Left renal cortex interstitium (tissue), 4 donors: ENCODE measurements at places on chromosomes 6 and 20. TPM values are rescaled to one million over a fixed set of nuclear protein-coding genes. Genes with fewer than 3 reads are reported as not detected.

DNA sequence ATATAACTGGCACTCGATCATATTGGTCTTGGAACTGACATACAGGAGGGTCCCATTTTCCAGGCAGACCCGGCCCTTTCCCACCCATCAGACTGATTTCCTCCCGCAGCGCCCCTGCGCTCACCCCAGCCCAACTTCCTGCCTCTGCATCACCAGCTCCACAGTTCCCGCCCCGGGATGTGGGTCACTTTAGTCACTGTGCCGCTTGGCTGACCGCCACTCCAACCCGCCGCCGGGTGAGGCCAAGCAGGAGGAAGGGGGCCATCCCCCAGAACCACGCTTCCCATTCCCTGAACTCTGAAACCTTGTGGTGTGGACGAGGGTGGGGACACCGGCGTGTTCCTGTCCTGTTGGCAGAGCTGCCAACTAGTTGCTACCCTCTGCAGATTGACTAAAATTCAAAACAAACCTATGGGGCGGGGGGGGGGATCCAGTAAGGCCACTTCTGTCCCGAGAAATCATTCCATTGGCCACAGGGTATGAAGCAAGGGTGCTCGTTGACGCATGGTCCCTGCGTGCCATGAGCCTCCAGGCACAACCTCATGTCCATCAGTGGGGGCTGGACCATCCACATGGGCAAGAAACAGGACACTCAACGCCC lies 12.3 kb downstream of the TGM2 start:
- peak; percentile 81 for DNase-seq

DNA sequence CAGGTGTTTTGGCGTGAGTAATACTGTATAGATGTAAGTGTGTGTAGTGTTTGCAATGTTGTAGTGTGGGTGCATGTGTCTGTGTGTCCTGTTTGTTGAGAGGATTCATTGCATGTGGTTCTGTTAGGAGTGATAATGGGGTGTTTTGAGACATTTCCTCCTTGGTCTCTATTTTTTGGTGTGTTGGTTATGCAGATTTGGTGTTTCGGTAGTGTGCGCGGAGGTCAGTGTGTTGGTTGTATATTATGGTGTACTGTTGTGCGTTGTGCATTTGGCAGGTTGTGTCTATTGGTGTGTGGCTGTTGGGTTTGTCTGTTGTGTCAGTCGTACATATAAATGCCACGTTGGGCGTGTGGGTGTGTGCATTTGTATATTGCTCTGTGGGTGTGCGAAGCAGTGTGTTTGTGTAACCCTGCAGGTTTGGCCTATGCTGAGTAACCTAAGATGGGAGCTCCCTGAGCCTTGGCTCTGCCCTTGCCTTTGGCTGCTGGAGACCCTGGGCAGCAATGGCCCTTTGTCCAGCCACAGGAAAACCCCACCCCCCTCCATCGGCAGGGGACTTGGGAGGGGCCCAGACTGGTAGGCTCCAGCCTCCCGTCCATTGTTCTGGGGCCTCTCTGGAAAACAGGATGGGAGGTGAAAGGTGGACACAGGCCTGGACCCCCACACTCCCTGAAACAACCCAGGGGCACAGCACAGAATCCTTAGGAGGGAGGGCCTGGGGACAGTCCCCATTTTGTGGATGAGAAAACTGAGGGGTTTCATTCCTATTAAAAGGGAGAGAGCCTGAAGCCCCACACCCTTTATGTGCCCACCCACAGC lies 10.3 kb upstream of the ID1 start:
- DNase-seq, result no peak

DNA sequence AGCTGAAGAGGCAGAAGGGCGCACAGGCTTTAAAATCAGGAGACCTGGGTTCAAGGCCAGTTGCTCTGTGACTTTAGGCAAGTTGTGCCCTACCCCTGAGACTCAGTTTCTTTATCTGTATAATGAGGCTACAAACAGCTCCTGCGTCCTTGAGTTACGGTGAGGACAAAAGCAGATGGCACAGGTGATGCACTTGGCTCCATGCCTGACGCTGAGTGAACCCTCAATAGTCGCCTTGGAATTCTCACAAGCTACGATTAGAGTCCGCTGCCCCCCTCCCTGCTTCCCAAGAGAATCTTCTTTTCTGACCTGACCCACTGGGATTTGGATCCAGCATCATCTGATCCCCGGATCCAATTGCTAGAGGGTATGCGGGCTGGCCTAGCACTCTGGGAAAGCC lies 6.4 kb downstream of the KCNG1 start:
- DNase-seq, result no peak

GRCh38 chr6:42315259-42315990 lies 97.8 kb upstream of the MRPS10 start:
- DNase-seq, result no peak

DNA sequence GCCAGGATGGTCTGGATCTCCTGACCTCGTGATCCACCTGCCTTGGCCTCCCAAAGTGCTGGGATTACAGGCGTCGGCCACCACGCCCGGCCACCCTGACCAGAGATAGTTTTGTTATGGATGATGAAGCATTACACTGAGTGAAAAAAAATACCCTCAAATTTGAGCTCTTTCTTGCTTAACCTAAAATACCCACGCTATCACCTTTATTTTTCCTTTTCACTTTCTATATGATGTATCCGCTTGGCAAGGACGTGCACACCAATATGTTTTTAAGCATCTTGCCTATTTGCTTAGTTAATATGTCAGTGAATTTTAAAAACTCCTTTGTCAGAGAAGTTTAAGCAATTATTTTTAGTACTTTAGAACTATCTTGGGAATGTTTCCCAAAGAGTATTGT lies 150.4 kb downstream of the INSM1 start:
- no peak for DNase-seq

GRCh38 chr6:56868687-56869086 lies 86.2 kb upstream of the BEND6 start:
- no peak for DNase-seq

The TBPL1 gene
- 56.4 TPM for polyA plus RNA-seq

The ELOVL4 gene
- polyA plus RNA-seq, result 3.6 TPM

The DPPA5 gene
- 0.22 TPM for polyA plus RNA-seq

DNA sequence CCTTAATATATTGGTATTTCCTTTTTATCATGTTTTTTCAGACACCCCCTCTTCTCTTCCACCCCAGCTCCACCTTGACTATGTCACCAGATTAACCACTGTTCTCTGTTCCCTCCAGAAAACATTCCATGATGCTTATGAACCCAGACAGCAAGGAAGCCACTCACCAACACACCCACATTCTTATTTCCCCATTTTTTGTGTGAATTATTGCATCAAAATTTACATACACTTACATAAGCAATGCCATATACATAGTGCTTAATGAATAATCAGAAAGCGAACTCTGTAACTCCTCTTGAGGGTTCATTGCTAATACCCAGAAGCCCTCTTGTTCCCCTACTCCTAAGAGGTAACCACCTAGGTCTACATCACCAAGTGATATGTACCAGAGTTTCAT lies 182.3 kb upstream of the CDYL start:
- no peak for DNase-seq

DNA sequence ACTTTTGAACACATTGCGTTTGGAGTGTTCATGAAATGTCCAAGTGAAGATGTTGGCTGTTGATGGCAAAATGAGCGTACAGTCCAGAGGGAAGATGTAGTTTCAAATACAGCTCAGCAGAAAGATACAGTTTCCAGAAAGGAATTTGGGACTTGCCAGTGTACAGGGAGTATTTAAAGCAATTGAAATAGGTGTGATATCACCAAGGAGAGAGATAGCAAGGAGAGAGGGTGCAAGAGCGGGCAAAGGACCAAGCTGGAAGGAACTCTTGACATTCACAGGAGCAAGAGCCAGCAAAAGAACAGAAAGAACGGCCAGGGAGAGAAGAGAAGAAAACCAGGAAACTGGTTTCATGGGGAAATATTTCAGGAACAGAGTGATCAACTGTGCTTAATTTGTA lies 47.8 kb downstream of the CARMIL1 start:
- DNase-seq, result no peak

The KIAA1755 gene
- 5.0 TPM for polyA plus RNA-seq

- DNase-seq, result no peak
Measured at GRCh38 chr6:119350202-119350951, 816 bp upstream of the MAN1A1 start.

- no peak for DNase-seq
Measured at GRCh38 chr6:52546678-52547077, 30.2 kb downstream of the TRAM2 start.

DNA sequence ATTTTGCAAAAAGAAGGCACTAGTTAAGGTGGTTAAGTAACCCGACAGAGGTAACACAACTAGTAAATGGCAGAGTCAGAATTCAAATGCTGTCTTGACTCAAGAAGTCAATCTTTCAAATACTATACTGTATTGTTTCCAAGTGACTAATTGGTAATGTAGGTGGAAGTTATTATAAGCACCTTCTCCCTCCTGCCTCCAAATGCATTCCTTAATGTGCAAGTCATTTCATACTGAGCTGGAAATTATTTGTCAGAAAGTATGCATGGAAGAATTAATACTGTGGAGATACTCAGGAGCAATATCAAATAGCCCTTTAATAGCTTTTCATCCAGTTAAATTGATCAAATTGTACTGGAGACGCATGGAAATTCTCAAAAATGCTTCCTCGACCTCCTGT lies 579.1 kb downstream of the DOK5 start:
- no peak for DNase-seq

DNA sequence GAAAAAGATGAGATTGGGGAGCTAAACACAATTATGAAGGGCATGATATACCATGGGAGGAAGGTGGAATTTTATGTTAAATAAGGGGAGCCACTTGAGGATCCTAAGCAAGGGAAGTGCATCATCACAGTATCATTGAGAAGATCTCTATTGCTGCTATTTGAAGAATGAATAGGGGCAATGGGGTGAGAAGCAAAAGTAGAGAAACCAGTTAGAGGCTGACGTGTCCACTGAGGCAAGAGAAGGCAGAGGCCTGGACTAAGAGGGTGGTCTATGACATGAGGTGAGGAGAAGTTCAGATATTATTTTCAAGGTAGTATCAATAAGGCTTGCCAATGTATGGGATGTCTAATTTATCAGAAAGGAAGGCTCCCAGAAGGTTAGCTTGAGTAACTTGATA lies 111.6 kb downstream of the TENT5A start:
- DNase-seq, result no peak

- DNase-seq, result no peak
Measured at GRCh38 chr6:62971976-62972658, 239.2 kb upstream of the FKBP1C start.

The COL20A1 gene
- 1.2 TPM for polyA plus RNA-seq

The SCUBE3 gene
- polyA plus RNA-seq, result 62.3 TPM

DNA sequence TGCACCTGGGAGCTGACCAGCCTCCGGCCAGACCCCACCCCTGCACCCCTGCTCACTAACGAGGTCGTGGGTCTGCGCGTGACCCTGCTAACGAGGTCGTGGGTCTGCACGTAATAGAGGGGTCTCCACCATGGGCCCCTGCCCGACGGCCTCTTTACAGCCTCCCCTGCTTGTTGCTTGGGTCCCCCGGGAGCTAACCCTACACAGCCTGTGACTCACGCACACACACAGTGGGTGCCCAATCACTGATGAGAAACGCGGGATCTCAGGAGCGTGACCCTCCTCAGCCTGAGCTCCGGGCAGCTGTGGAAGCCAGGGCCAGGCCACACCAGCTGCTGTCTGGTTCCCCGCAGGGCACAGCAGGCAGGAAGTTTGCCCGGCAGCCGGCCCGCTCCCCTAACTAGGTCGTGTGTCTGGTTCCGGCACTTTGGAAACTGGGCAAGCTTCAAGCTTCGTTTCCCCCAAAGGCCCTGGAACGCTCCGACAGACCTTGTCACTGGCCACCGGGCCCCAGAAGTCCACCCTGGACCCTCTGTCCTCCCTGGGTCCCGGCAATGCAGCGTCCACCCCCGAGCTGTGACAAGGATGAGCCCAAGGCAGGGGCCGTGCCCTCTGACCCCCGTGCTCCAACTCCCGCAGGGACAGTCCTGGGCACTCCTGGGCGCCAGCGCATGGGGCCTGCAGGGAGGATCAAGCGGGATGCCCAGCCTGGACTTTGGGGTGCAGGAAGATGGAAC lies 767 bp downstream of the PTK6 start:
- no peak for DNase-seq

The LSM14B gene
- polyA plus RNA-seq, result 65.3 TPM

- DNase-seq, result no peak
Measured at GRCh38 chr20:8249634-8250033, 117.6 kb downstream of the PLCB1 start.

DNA sequence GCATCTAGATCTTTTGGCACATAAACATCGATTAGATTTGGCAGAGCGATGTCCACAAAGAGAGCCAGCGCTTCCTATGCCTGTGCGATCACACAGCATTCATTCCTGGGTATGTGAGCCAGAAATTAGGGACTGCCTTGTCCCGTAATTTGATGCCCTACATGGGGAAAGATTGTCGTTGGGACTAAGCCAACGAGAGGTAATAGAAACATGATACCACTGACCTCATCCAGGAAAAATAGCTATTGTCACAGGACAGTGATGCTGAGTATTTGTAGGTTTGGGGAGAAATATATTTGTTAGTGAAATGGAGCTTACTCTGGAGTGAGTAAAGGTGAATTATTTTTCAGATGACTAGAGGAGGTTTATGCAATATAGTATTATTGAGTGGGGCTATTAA lies 154.0 kb downstream of the TSHZ2 start:
- DNase-seq, result peak; percentile 27

The KHDC1L gene
- polyA plus RNA-seq, result not detected

DNA sequence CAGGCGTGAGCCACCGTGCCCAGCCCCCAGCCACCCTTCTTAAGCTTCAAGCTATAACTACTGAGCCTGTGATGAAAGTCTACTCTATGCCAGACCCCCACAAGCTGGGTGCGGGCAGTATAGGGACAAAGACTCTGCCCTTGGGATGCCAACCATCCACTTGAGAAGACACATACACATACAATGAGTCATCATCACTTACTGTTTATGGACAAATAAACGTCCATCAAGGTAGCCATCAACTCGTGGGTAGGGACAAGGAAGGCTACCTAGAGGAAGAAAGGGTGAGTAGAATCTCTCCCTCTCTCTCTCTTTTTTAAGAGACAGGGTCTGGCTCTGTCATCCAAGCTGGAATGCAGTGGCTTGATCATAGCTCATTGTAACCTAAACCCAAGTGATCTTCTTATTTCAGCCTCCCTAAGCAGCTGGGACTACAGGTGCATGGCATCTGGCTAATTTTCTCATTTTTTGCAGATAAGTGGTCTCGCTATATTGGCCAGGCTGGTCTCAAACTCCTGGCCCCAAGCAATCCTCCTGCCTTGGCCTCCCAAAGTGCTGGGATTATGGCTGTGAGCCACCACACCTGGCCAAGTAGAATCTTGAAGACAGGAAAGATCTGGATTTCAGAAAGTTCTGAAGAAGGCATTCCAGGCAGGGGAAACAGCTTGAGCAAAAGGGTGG lies 2.6 kb upstream of the TP53INP2 start:
- no peak for DNase-seq

GRCh38 chr20:4522310-4522709 lies 199.4 kb upstream of the PRND start:
- DNase-seq, result no peak
